RPMI8226 (cell line): ENCODE measurements at places on chromosomes 2 and 18.
A peak's percentile ranks its signal among the peaks of the same experiment; 100 is the strongest.

DNA sequence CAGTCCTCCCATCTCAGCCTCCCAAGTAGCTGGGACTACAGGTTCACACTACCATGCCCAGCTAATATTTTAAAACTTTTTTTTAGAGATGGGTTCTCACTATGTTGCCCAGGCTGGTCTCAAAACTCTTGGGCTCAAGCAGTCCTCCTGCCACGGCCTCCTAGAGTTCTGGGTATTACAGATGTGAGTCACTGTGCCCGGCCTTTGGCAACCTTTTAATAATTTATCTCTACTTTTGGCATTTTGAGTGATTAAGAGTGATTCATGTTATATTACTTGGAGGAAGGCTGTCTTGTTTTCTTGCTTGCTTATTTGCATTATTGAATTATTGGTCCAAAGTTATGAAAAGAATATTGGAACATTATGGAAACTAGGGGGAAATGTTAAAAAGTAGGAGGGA, 24.3 kb downstream of the NCOA1 start:
- no peak for DNase-seq

DNA sequence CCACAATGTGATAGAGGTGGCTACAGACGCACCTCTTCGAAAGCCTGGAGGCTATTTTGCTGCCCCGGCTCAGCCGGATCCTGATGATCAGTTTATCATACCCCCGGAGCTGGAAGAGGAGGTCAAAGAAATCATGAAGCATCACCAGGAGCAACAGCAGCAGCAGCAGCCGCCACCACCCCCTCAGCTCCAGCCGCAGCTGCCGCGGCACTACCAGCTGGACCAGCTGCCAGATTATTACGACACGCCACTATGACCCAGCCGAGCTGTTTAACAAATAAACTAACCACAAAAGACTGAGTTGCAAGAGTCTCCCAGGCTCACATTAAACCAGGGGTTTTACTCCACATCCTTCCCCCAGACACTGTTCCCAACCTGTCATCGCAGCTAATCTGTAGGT, 263.8 kb downstream of the PHLPP1 start:
- DNase-seq, result no peak

DNA sequence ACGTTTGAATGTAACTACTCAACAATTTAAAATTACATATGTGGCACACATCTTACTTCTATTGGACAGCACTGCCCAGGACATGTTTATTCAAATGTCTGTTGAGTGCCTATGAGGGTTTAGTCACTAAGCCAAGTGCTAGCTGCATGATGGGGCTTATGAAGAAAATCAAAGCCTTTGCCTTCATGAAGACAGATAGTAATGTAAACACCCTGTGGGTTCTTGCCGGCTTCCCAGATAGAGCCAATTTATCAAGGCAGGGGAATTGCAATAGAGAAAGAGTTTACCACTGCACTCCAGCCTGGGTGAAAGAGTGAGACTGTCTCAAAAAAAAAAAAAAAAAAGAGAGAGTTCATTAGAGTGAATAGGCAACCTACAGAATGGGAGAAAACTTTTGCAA, 43.7 kb upstream of the NEB start:
- no peak for DNase-seq

DNA sequence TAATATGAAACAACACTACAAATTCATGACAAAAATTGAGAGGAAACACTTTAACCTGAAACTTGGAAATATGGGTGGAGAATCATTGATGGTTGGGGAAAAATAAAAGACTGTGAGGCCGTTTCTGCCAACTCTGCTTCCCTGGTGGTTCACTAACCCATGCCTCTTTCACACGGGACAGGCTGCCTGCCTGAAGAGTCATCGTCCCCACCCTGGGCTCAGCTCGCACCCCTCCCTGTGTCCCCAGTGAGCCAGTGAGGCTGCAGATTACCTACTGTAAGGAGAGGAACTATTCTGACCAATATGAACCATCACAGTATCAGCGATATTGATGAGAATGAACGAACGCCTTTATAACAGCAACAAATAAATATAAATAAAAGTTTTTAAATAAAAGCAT, 357.8 kb upstream of the CDH20 start:
- no peak for DNase-seq

DNA sequence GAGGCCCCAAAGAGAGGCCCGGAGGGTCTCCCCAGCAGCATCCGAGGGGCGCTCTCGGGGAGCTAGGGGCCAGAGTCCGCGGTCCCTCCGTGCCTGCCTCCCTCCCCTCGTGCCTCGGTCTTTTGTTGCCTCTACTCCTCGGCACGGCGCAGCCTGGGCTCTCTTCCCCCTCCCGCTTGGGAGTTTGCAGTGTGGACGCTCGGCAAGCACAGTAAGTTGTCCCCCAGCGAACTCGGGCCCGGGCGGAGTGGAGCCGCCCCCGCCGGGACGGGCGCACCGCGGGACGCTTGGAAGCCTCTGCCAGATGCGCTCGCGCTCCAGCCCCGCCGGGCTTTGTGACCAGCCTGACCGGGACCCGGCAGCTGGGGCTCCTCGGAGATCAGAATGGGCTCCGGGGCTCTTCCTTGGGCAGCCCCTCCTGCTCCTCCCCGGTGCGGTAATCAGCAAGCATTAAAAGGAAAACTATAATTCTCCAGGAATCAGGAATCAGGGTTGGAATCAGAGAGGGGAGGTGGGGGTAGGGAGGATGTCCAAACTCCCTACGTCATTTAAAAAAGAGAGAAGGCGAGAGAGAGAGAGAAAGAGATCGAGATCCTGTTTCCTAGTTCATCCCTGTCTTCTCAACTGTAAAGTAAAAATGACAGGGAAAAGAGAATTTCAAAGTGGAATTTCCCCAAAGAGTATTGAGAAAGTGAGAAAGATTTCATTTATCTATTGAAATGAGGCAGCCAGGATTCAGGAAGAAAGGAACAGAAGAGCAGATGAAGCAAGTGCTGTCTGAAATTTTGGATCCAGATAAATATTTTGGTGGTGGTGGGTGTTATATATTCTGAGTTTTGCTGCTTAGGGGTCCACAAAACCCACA, 786 bp upstream of the TMEM200C start:
- DNase-seq, result no peak

DNA sequence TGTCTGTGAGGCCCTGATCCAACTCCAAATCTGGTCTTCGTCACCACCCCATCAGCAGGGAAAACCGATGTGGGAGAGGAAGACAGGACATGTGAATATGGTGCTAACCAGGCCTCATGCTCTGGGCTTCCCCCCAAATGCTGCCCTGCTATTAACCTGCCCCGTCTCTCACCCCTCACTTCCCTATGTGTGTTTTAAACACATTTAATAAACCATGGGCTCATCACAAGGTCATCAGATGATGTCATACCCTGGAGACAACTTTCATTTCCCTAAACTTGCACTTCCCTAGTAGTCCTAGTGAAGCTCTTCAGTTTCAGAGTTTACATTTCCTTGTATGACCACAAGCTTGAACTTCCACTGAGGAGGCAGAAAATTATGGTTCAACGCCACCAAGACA, 49.9 kb downstream of the CD8B2 start:
- peak; percentile 89 for DNase-seq

- DNase-seq, result no peak
These were observed 31.6 kb downstream of the TWSG1 start for GRCh38 chr18:9366126-9366714.

- DNase-seq, result no peak
These were observed 297.1 kb downstream of the TCF4 start for GRCh38 chr18:55290898-55291297.

DNA sequence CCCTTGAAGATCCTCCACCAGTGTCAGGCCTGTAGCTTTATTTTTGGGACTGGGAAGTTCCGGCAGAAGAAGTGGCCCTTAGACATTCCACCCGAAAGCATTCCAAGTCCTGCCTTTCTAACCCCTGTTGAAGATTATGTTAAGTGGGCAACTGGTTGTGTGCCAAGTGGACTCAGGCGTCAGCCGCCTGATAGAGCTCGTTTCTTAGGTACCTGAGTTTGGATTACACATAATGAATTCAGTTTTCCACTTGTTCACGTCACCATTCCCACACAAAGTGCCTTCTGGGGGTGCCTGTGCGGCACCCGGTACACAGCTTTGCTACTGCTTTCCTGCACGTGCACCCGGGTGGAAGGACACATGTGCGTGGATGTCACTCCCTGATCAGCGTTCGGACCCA, 156.5 kb downstream of the PTGR3 start:
- no peak for DNase-seq

GRCh38 chr18:26717123-26717719, 148.3 kb downstream of the AQP4 start:
- DNase-seq, result no peak

DNA sequence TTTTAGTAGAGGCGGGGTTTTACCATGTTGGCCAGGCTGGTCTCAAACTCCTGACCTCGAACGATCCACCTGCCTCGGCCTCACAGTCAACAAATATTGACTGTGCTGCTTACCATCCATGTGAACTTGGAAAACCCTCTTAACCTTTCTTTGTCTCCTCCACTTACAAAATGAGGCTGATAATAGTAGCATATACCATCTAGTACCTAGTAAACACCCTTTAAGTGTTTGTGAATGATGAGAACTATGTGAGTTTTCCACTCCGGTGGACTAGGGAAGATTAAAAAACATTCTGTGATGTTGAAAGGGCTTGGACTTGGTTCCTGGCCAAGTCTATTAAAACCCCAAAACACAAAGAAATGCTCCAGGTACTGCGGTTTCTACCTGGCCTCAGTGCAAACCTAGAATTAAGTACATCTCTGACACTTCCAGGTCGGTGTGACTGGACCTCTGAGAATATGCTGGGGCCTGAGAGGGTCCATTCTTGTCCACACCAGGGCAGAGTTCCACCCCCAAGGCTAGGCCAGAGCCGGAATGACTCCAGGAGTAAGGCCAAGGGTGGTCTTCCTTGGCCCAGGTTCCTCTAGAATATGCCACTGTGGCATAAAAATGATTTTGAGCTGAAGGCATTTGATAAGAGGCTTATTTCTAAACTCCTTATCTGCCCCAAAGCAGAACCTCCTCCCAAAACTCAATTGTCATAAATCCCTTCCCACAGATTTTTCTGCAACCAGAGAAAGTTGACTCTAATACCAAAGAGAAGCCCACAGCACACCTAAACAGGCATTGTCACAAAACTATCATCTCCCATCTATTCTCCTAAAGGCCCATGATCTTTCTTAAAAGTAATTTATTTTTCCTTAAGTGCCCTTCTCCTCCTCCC, 217.5 kb downstream of the TGIF1 start:
- DNase-seq, result no peak

DNA sequence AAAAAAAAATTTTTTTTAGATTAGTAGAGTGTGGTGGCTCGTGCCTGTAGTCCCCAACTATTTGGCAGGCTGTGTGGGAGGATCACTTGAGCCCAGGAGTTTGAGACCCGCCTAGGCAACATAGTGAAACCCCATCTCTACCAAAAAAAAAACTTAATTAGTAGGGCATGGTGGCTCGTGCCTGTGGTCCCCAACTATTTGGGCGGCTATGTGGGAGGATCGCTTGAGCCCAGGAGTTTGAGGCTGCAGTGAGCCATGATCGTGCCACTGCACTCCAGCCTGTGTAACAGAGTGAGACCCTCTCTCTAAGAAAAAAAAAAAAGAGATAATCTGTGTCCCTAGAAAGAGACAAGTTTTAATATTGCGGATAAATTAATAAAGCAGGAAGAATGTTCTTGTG, 8.8 kb downstream of the GPR55 start:
- no peak for DNase-seq

GRCh38 chr18:74715306-74715705, 117.6 kb downstream of the ZNF407 start:
- DNase-seq, result no peak

- no peak for DNase-seq
These were observed 17.1 kb downstream of the TUBB6 start for GRCh38 chr18:12324991-12325725.

DNA sequence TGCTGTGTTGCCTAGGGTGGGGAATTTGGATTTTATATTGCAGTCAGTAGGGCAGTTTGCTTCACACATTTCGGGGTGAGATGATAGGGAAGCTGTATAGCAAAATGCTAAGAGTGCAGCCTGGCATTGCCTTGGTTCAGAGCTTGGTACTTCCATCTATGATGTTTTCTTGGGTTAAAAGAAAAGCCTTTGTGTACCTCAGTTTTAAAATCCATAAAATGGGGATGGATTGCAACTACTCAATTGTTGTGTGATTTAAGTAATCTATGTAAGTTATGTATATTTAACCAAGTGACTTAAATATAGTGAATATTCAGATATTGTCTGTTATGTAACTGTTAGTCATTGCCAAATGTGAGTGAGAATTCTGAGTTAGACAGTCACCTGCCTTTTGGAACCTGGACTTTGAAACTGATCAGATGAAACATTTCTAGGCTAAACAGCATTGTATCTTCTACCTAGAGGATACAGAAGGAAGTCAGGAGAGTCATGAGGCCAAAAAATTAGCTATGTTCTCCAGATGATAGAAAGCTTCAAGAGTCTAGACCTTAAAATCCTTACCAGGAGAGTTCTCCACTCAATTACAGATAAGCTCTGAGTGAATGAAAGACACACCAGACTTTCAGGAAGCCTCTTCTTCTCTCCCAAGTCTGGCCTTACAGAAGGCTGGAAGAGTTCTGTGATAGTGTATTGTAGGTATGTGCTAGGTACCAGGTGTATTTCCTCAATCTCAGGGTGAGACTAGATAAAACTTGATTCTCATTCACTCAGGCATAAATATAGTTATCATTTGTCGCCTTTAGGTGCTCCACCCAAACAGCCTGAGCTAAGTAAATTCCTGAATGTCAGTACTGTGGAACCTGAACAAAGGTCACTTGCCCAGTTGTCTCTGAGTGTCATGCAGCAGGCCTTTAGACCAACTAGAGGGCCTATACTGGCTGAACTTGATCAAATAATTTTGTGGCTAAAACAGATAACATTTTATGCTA, 7.5 kb downstream of the RIOK3 start:
- DNase-seq, result no peak

- DNase-seq, result no peak
These were observed 459.4 kb downstream of the EPHA4 start for GRCh38 chr2:221112744-221113143.

- DNase-seq, result peak; percentile 66
These were observed 120.4 kb upstream of the NEDD4L start for GRCh38 chr18:57923611-57924010.

GRCh38 chr2:83602753-83603152, 856.3 kb downstream of the SUCLG1 start:
- no peak for DNase-seq
